SW 1271 (cell line): ENCODE measurements at places on chromosomes 7 and 10.

DNA sequence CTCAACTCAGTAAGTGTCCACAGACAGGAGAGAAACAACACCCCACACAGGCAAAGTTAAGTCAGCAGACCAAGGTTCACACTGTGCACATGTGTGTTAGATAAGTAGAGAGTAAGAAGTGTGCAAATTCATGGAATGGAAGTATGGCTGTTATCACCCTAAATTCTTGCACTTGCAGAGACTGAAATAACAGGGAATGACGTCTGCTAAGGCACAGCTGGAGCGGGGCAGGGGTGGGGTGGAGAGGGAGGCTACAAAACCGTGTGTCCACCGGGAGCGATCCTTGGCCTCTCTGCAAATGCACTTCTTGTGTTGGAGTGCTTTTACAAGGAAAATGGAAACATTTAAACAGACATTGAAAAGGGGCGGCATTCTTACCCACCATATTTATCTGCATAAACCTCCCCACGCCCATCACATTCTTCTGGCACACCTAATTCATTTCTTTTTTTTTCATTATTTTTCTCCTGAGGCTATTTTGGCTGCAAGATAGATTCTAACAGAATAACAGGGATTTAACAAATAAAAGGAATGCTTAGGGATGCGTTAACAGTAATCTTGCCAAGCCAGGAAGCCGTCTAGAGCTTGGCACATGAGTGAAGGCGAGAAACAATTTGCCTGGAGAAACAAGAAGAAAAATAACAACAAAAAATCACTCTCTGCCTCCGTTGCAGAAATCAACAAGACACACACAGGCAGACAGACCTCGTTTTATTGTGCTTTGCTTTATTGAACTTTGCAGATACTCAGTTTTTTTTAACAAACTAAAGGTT lies 30.1 kb downstream of the TNS3 start:
- DNase-seq: no peak

- no peak for DNase-seq
Observed at GRCh38 chr7:154096-154799, 38.1 kb upstream of the FAM20C start.

- peak; percentile 77 for DNase-seq
Observed at GRCh38 chr10:21953585-21954057, 49.9 kb downstream of the DNAJC1 start.

- DNase-seq: no peak
Observed at GRCh38 chr7:46215987-46216567, 295.0 kb upstream of the IGFBP3 start.

GRCh38 chr7:1229202-1229947 lies 3.3 kb upstream of the UNCX start:
- no peak for DNase-seq

- DNase-seq: no peak
Observed at GRCh38 chr10:13750299-13751190, 163.8 kb downstream of the PRPF18 start.

- DNase-seq: no peak
Observed at GRCh38 chr7:74617180-74617744, 40.3 kb upstream of the GTF2I start.
